ENCODE measurements at places on chromosomes 13 and 19.

- no peak for DNase-seq
Observed at GRCh38 chr13:99446242-99446641, 55.0 kb upstream of the TM9SF2 start.

GRCh38 chr13:77387607-77388200, 60.8 kb upstream of the MYCBP2 start:
- DNase-seq: no peak

- DNase-seq: peak; percentile 67
Observed at GRCh38 chr19:3270902-3271301, 46.4 kb downstream of the CELF5 start.

- DNase-seq: no peak
Observed at GRCh38 chr13:66530686-66531085, 699.5 kb downstream of the PCDH9 start.

DNA sequence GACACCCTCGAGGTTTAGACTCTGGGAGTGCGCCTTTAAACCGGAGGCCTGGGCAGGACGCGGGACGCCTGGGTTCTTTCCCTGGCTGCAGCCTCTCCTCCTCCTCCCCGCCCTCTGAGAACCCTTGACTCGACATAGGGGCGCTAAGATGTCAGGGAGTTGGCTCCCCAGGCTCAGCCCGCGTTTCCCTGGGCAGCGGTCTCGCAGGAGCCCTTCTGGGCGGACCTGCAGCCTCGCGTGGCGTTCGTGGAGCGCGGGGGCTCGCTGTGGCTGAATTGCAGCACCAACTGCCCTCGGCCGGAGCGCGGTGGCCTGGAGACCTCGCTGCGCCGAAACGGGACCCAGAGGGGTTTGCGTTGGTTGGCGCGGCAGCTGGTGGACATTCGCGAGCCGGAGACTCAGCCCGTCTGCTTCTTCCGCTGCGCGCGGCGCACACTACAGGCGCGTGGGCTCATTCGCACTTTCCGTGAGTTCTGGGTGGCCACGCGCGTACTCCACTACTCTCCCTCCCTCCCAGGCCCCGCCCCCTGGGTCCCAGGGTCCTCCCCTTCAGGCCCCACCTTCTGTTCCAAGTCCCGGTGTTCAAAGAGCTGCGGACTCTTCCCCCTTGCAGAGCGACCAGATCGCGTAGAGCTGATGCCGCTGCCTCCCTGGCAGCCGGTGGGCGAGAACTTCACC, 1.3 kb downstream of the ICAM5 start:
- DNase-seq: peak; percentile 34

DNA sequence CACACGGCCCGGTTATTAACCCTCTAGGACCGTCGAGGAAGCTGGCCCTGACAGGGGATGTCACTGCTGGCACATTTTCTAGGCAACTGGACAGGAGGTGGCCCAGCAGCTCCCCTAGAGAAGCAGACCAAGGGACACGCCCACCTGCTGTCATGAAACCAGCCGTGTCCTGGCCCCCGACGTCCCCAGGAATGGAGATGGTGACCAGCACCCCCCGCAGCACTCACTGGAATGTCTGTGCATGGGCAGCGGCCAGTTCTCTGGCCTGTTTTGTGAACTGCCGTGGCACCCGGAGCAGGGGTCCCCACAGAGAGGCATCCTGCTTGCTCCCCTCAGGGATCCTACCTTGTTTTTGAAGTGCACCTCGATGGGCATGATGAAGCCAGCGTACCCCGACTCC, 17.9 kb downstream of the MLLT1 start:
- DNase-seq: no peak

DNA sequence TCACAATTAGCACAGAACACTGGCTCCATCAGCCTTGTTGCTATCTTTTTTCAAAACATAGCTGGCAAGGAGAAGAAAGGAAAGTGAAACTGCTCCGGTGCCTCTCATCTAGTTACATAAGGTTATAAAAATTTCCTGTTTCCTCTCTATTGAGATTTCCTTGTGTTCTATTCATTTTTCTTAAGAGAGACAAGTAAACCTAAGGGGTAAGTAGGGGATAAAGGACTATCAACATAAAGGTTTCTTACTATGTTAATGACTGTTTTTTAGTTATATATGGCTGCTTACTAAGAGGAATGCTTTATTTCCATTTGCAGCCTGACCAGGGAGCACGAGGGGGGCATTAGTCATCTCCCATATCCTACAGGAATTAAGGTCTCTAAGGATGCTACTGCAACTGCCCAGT, 73.2 kb upstream of the MLNR start:
- DNase-seq: peak; percentile 64

DNA sequence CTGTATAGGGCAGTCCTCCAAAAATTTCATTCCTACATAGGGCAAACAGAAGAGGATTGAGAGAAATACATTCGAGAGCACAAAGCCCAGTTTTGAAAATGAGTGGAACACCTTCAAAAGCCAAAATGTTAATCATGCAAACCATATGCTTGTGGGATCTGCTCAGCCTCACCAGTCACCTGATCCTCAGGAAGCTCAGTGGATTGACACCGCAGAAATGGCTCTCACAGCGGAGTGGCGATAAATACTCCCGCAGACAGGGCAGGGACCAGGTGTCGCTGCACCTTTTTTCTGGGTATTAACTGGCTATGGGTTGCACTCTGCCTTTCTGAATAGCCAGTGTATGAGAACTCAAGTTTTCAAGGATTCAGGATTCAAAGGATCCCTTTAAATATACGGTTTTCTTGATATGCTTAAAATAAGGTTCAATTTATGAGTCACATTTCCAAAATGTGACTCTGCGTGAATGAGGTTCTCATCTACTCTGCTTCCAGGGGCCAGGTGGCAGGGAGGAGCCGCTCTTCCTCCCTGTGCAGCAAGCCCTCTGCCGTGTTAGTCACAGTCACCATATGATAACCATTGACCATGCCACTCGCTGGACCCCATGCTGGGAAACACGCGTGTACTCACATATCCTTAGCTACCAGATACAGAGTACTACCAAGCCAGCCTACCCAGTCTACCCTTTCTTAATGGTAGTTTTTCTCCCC, 18.3 kb upstream of the DHRS12 start:
- no peak for DNase-seq

GRCh38 chr13:98503175-98504028, 73.5 kb downstream of the STK24 start:
- DNase-seq: no peak

DNA sequence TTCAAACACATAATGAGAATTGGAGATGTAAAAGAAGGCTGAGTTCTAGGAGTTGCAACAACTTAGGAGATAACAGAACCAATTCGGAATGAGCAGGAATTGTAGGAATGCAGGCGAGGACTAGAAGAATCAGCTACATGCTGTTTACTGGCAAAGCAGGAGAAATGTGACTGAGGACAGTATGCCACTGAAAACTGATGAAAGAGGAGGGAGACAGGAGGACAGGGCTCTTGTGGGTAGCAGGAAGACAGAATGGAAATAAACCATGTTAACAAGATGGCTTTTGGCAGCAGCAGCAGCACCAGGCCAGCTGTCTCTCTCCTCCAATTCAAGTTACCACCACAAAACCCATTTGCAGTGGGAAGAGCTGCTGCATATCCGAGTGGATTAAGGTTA, 91.0 kb upstream of the SLC15A1 start:
- no peak for DNase-seq

DNA sequence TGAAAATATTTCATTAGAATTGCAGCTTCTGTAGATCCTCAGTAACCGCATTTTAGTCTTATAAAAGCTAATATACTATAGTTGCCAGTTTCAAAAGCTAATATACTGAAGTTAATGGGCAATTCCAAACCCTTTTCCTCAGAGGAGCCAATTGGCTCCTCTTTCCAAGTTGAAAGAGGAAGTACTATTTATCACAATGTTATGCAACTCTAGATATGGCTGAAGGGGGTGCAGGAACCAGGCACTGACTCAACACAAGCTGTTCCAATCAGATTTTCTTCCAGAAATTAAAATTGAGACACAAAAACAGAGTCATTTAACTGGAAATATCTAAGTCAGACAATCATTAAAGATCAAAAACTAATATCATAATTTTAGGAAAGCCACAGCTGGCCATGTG, 258.9 kb downstream of the PCDH20 start:
- DNase-seq: no peak

GRCh38 chr19:34500656-34501120, 19.1 kb downstream of the WTIP start:
- no peak for DNase-seq

GRCh38 chr19:53773999-53774398, 50.1 kb downstream of the NLRP12 start:
- no peak for DNase-seq

- DNase-seq: no peak
Observed at GRCh38 chr13:58324161-58324560, 692.6 kb downstream of the PCDH17 start.

DNA sequence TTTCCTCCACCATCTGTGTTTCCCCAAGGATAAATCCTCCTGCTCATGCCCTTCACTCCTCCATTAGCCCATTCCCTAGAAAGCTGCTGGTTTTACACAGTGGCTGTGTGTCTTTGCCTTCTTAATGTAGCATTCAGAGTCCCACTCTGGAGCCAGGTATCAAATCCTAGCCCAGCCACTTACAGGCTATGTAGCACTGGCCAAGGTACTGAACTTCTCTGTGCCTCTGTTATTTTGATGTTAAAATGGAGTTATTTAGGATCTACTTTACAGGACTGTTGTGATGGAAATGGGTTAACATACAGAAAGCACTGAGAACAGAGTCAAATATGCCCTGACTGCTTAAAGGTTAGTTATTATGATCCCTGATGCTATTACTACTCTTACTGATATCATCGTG, 1.5 kb upstream of the ZSCAN4 start:
- no peak for DNase-seq

DNA sequence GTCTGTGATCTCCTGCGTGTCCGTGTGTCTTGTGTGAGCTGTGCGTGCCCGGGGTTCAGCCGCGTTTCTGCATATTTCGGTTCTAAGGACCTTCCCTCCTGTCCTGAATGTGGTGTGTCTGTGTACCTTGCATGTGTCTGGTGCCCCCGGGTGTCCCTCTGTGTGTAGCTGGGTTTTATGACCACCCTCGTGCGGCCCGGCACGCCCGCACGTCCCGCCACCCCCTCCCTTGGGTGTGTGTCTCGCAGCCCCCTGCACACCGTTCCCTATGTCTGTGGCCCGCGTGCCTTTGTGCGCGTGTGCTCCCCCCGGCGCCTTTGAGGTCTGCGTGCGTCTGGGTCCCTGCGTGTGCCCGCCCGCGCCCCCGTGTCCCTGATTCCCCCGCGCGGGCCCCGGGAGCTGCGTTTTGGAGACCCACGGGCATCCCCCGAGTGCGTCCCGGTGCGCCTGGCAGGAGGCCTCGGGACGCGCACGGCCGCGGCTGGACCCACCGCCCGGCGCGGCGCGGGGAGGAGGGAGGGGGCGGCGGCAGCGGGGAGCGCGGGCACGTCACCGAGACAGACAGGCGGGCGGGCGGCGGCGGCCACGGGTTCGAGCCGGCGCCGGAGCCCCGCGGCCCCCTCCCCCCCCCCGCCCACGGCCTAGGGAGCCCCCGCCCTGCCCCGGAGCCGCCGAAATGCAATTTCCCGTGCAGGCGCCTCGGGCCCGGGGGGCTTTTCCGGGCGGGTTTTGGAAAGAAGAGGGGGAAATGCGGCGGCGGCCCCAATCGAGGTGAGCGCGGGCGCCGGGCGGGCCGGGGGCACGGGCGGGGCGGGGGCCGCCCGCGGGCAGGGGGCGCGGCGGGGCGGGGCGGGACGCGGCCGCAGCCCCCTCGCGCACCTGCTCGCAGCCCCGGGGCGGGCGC, 12.0 kb upstream of the NANOS3 start:
- DNase-seq: no peak

DNA sequence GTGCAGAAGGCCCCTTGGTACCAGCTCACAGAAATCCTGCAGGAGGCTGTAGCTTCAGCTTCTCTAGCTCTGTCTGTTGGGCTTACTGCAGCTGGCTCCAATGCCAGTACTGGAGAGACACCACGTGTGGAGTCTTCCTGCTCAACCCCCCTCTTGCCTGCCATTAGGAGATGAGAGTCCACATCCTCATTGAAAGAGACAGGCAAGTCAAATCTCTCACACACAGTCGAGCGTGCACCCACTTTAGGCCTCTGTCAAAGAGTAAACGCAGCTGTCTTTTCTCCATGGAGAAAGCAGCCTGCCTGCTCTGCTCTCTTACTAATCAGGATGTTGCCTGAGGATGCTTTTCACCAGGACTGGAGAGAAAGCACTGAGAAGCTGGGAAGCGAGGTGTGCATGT, 523.0 kb upstream of the NBEA start:
- DNase-seq: no peak

- DNase-seq: no peak
Observed at GRCh38 chr13:99345345-99345744, 38.1 kb upstream of the GPR183 start.

DNA sequence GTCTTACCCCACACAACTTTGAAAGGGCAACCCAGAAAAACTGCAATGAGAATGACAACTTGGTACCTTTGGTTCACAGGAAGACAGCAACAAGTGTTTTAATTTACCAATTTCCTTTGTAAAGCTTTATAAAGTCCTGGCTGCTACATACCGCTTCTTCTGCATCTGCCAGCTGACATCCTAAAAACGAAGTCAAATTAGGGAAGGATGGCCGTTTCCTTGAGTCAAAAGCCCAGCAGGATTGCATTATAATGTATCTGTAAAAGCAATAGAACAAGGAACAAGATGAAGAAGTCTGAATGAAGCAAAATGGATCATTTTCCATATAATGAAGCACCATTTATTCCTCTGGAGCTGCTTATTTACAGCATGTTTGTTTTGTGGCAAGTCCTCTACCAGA, 25.8 kb upstream of the URAD start:
- DNase-seq: no peak

DNA sequence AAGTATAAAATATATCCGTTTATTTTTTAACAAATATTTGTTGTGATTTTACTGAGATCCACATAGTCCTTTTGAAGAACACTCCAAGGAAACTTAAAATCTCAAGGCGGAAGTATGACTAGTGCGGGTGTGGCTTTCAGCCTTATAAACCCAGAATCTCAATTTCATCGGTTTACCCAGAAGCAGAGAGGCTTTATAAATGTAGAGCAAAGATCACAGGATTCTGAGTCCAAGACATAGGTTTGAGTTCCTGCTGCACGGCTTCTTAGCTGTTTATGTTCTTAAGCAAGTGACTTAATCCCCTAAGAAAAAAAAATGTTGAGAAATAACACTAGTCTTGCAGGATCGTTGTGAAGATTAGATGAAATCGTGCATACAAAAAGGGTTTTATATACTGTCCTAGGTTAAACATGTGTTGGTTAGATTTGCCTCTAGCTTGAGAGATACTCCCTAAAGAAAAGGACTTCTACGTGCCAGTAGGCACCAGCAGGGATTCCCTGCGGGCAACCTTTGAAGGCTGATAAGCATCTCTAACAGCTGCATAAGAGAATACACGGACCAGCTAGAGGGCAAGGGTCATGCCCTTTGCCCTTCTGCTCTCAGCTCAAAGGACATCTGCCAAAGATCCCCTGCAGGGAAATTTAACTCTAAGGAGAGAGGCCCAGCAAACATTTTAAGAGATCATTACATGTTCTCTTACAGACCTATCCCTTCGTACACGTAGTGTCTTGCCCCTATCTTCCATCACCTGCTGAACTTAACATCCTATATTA, 130.4 kb upstream of the MIR17HG start:
- DNase-seq: no peak

GRCh38 chr13:37769078-37769477, 100.5 kb downstream of the TRPC4 start:
- DNase-seq: no peak

GRCh38 chr13:73810647-73811046, 323.6 kb downstream of the KLF12 start:
- no peak for DNase-seq
